H9 (cell line): ENCODE measurements at places on chromosomes 2 and 18. TPM values are rescaled to one million over a fixed set of nuclear protein-coding genes. Genes with fewer than 3 reads are reported as not detected.

SPEG gene
- total RNA-seq, result 23.7 and 25.2 TPM in 2 replicates

EXOC6B gene
- 37.9 and 40.1 TPM in 2 replicates for total RNA-seq

CARF gene
- total RNA-seq, result 3.5 and 4.2 TPM in 2 replicates

RTKN gene
- total RNA-seq, result 87.1 and 90.9 TPM in 2 replicates

NEB gene
- total RNA-seq, result 0.75 and 0.98 TPM in 2 replicates

CHRNG gene
- not detected in 2 replicates for total RNA-seq

FN1 gene
- 56.0 and 61.3 TPM in 2 replicates for total RNA-seq

FABP1 gene
- not detected in 2 replicates for total RNA-seq

LHCGR gene
- total RNA-seq, result 0.33 and 0.44 TPM in 2 replicates

ASB3 gene
- 23.1 and 25.5 TPM in 2 replicates for total RNA-seq

SLC14A1 gene
- not detected in 2 replicates for total RNA-seq

HOXD10 gene
- total RNA-seq, result not detected in 2 replicates

KIAA1328 gene
- total RNA-seq, result 4.9 and 5.8 TPM in 2 replicates

LYG2 gene
- total RNA-seq, result 0.29 TPM in 1 of 2 replicates, not detected in the other

KLHL41 gene
- not detected in 2 replicates for total RNA-seq

DSC2 gene
- 24.9 and 26.1 TPM in 2 replicates for total RNA-seq

PUM2 gene
- 92.3 and 96.6 TPM in 2 replicates for total RNA-seq

UGGT1 gene
- total RNA-seq, result 48.5 and 55.9 TPM in 2 replicates

OXER1 gene
- 1.6 TPM in 2 replicates for total RNA-seq

CD226 gene
- total RNA-seq, result 0.04 TPM in 1 of 2 replicates, not detected in the other

GNLY gene
- not detected in 2 replicates for total RNA-seq

AQP12A gene
- not detected in 2 replicates for total RNA-seq

FAM110C gene
- 3.4 and 3.6 TPM in 2 replicates for total RNA-seq
